ENCODE measurements at places on chromosomes 1 and 21.

GRCh38 chr1:219529116-219529515 lies 83.8 kb downstream of the ZC3H11B start:
- no peak for DNase-seq

DNA sequence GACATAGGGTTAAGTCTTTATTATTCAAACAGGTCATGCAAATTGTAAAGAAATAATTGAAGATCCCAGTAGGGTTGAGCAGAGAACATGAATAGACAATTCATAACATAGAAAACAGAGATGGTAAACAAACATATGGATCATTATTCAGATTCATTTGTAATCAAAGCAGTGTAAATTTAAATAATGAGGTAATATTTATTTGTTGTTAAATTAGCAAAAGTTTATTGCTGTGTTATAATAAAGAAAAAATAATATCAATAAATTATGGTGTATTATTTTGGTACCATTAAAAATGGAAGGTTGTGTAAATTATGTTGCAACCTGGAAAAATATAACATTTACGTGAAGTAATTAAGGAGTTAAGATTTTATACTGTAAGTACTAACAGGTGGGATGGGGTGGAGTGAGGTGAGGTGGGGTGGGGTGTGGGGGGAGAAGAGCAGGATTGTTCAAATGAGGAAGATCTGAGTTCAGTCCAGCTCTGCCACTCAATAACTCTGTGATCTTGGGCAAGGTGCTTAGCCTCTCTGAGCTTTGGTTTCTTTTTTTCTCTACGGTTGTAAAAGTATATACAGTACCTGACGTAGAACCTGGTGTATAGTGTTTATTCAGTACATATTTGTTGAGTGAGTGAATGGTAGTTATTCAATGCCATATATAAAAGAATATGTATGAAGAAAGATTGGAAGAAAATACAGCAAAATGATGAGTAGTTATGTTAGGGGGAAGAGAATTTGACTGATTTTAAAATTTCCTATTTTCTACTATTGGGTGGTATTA lies 140.3 kb upstream of the KIF26B start:
- no peak for DNase-seq

DNA sequence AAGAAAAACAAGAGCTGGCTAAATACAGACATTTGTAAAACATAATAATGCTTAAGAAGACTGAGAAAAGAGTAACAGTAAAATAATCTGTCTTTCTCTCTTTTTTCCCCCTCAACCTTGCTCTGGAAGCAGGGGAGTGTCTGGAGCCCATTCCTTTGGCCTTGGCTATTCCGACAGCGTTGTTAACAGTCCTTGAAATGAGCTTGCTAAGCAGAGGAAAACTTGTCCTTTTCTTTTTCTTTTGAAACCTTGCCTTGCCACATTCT lies 6.7 kb upstream of the CA6 start:
- DNase-seq = no peak

- no peak for DNase-seq
Observed at GRCh38 chr1:113579256-113580018, 179.8 kb downstream of the PHTF1 start.

DNA sequence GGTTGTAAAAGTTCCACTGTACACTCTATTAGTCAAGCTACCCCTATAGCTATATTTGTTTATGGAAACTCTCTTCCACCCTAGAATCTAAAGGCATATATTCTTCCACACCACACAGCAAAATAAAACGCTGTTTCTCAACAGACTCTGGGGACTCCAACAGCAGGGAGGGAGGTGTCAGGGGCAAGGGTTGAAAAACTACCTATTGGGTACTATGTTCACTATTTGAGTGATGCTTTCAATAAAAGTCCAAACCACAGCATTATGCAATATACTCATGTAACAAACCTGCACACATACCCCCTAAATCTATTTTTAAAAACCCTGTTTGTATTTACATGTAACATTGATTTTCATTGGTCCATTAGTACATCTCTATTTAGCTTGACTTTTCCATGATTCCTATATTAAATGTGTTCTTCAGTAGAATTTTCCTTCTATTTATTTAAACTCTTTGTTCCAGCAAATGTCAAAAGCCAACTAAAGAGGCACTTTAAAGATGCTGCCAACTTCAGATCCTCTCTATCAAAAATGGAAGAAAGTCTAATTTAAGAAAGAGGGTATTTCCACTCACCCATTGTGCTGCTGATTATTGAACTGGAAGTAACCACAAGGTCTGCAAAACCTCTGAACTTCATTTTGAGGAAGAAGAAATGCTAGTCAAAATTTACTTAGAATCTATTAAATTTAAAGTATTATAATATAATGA lies 26.2 kb downstream of the RGS7 start:
- no peak for DNase-seq
